ENCODE measurements at places on chromosomes 3 and 15.

GRCh38 chr3:30122359-30122758 is 484.0 kb upstream of the TGFBR2 start:
- DNase-seq: no peak

- DNase-seq: no peak
These were observed 301.9 kb downstream of the RAP2B start for GRCh38 chr3:153463895-153464294.

- no peak for DNase-seq
These were observed 1.1 kb upstream of the HAPLN3 start for GRCh38 chr15:88896333-88897033.

GRCh38 chr3:18666655-18667054 is 241.5 kb upstream of the SATB1 start:
- DNase-seq: no peak

DNA sequence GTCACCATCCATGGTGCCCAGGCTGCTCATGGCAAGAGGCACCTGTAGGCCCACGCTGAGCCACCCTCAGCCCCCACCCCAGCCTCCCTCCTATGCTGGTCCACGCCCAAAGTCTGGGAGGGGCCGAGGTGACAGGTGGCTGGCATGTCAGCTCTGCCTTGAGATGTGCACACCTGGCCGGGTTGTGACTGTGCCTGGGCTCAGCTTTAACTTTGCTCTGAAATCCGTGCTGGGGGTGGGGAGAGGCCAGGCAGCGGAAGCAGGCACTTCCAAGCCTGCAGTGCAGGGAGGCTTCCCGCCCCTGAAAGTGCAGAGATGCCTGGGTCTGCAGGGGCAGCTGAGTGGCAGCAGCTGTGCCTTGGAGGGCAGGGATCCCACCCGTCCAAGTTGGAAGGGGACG is 1124.8 kb downstream of the SI start:
- no peak for DNase-seq

- no peak for DNase-seq
These were observed 192.8 kb upstream of the BHLHE40 start for GRCh38 chr3:4786431-4786830.

DNA sequence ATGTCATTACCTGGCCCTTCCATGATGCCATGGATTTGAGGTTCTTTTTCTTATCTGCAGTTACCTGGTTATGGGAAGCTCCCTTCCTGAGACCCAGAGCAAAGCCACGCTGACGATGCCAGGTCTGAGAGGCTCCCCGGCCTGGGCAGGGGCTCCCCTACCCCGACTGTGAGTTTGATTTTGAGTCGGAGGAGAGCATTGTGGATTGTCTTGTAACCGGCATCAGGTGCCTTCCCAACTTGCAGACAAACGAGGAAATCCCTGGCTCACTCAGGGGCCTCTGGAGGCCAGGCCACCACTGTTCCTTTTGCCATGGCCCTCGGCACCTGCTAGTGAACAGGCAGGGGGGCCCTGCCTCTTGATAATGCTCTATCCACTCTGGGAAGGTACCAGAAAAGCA is 151.4 kb downstream of the ATP10A start:
- DNase-seq: no peak

DNA sequence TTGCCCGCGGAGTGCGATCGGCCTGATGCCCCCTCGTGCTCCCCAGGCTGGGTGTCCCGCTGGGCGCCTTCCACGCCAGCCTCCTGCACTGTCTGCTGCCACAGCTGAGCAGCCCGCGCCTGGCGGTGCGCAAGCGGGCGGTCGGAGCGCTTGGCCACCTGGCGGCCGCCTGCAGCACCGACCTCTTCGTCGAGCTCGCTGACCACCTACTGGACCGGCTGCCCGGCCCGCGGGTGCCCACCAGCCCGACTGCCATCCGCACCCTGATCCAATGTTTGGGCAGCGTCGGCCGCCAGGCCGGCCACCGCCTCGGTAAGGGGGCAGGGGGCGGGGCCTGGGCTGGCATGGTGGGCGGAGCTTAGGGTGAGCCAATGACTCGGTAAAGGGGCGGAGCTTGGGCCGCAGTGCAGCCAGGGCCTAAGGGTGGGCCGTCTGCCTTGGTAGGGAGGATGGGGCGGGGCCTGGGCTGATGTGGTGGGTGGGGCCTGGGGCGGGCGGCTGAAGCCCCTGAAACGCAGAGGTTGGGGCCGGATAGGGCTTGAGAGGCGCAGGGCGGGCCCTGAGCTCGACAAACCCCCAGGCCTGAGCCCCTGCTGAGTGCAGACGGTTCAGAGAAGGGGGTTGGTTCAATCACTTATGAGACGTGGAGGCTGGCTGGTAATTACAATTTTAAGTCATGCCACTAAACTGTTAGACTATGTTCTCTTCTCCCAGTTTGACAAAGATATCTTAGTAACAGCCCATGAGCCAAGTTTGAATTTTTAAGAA is 13.7 kb downstream of the CAND2 start:
- DNase-seq: peak; percentile 93

GRCh38 chr15:52008359-52008697 is 10.7 kb upstream of the MAPK6 start:
- DNase-seq: no peak

- DNase-seq: no peak
These were observed 37.9 kb upstream of the TSC22D2 start for GRCh38 chr3:150370122-150370602.

- no peak for DNase-seq
These were observed 1.4 kb downstream of the MGLL start for GRCh38 chr3:127820826-127821313.

- no peak for DNase-seq
These were observed 82.3 kb upstream of the AGTR1 start for GRCh38 chr3:148615382-148615781.

DNA sequence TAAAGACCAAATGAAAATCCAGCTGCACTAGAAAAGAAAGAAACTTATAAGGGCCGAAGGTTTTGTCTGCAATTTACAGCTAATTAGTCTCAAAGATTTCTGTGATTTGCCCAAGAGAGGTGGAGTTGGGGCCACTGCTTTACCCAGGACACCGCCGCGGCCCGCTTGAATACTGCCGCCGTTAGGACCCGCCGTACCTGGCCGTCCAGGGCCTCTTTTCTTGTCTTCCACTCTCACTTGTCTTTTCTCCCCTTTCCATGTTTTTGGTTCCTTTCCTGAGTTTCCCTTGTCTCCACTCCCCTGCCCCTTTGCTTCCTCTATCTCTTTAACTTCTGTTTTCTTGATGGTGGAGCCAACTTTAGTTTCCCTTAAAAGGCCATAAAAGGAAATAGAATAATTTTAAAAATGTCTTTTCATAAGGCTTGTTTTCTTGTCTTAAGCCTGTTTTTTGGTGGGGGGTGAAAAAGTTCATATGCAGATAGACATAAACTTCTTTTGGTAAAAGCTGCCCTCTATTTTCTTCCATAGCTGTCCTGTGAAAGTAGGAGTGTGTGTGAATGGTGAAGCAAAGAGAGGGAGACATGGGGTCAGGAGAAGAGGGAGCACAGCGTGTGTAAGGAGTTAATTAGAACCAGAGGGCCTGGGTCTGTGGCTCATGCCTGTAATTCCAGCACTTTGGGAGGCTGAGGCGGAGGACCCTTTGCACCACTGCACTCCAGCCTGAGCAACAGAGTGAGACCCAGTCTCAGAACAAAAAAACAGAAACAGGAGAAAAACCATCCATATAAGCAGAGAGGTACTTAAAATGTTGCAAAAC is 16.0 kb upstream of the CCNL1 start:
- DNase-seq: no peak

GRCh38 chr15:47340571-47340920 is 376.8 kb upstream of the SEMA6D start:
- no peak for DNase-seq

DNA sequence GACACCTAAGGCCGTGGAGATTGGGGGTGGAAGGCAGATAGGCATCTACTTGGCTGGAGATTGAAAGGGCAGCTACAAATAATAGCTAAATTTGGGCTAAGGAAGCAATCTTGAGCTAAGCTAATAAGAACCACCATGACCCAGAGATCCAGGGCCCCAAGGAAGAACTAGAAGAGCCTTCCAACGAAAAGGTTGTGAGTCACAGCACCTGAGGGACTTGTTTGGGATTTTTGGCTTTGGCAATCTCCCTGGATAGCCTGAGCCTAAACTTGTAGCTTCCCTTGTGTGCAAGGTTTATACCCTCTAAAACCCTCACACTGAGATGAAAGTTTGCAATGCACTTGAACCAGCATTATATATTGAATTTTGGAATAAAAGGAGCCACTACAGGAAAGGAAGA is 364.0 kb upstream of the IL12A start:
- DNase-seq: no peak

- peak; percentile 32 for DNase-seq
These were observed at the start of gene ITGB5 for GRCh38 chr3:124887177-124887931. Gene ITGB5 (minus strand): TSS chr3:124887365. CDS start chr3:124887000, 365 bp downstream.

DNA sequence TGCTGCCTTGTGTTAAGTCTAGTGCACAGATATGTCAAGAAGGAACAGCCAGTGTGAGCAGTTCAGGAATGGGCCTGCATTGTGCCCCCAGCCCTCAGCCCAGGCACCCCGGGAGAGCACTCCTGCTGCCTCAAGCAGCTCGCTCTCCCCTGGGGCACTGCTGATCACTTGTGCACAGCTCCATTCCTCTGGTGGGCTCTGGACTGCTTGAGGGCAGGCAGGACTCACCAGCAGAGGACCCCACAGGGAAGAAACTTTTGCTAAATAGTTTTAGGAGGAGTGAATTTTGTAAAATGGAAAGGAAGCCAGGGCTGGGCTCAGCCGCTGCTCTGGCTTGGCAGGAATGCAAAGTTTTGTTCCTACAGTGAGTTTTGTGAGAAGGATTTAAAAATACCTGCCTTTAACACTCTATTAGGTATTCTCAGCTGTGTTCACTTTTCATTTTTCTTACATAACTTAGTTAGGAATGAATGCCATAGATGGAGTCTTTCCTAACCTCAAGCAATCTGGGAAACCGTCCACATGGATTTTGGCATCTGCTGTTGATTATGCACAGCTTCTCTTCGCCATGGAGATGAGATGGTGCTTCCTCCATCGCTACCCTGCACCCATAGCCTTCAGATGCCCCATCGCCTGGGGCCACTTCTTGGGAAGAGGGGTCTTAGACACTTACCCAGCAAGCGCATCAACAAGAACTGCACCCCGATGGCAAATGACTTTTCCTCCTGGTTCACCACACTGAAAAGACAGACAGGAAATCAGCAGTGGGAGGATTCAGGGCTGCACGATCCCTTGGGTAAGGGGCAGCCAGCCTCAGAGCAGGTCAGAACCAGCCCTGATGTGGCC is 42.3 kb upstream of the RAB6B start:
- no peak for DNase-seq

DNA sequence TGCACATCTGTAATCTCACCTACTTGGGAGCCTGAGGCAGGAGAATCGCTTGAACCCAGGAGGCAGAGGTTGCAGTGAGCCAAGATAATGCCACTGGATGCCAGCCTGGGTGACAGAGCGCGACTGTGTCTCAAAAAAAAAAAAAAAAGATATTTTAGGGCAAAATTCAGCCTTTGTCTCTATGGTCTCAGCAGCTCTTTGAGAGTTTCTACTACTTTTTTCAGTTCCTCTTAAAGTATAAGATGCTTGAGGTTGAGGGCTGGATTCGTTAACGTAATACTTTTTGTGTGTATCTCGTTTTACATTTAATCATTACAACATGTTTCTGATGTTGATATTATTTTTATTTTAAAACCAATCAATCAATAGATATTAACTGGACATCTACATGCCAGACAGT is 381.2 kb upstream of the TBL1XR1 start:
- DNase-seq: no peak

DNA sequence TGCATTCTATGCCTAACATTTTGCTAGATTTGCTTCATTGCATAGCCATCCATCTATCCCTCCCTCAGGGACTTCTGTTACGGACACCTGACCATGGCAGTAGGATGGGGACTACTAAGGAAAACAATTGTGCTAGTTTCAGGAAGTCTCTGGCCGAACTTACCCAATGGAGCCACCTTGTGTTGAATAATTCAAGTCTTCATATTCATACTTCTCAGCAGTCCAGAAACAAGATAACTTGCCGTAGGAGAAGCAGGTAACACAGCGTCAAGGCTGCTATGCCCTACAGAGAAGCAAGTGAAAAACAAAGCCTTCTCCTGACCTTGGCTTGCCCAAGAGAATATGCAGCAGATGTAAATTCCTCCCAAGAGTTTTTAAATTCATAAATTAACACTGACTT is 685.3 kb downstream of the GRM7 start:
- DNase-seq: no peak

GRCh38 chr15:31391687-31392671 is 65.3 kb downstream of the KLF13 start:
- peak; percentile 78 for DNase-seq

- DNase-seq: no peak
These were observed 38.9 kb upstream of the CLRN1 start for GRCh38 chr3:151011427-151011826.

- DNase-seq: no peak
These were observed 252.5 kb upstream of the TGFBR2 start for GRCh38 chr3:30353711-30354467.

GRCh38 chr3:2920103-2920502 is 190.1 kb downstream of the IL5RA start:
- DNase-seq: no peak

DNA sequence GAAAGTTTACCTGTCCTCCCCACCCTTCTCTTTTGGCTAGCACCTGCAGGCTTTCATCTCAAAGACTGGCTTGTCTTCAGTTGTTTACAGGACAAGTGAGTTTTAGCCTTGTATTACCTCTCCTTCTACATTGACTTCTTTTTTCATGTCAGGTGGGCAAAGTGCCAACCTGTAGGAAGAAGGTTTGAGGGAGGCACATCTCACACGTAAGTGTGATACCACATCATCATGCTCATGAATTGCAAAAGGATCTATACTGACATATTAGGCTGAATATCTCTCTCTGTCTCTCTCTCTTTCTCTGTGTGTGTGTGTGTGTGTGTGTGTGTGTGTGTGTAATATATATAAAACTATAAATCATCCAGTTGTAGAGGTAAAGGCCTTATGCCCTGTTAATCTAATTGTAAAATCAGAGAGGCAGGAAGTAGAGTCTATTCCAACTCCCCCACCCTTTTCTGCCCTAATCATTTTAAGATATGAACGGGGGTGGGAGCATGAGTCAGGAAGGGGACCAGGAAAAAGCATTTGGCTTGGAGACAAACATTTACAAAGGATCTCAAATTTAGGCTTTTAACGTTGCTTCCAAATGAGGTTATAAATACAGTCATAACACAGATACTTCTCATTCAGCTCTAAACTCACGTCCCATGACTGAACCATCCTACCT is 107.0 kb upstream of the PFN2 start:
- no peak for DNase-seq

GRCh38 chr3:183213415-183214276 is 39.4 kb upstream of the B3GNT5 start:
- no peak for DNase-seq

- no peak for DNase-seq
These were observed 6.5 kb upstream of the STRC start for GRCh38 chr15:43625106-43625505.

GRCh38 chr3:17972476-17972875 is 230.0 kb upstream of the TBC1D5 start:
- DNase-seq: no peak

GRCh38 chr3:189188466-189188865 is 16.7 kb downstream of the TPRG1 start:
- no peak for DNase-seq

DNA sequence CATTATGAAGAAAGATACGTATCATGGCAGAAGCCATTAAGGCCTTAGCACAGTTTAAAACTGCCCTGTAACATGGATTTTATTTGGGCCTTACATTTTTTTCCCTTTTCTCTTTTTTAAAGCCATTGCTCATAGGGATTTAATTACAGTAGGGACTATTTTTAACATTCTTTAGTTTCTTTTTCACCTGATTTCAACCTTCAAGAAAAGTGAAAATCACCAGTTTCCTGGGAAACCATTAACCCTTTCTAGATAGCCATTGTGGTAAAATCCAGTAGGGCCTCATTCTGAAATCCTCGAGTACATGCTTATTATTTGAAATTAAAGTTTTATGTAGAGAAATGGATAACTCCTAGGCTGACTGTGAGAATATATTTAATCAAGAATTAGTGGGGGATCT is 3.1 kb downstream of the SPRED1 start:
- DNase-seq: no peak
